Pancreas (tissue), 10 donors: ENCODE measurements at places on chromosomes 2 and 18. TPM values are rescaled to one million over a fixed set of nuclear protein-coding genes. Genes with fewer than 3 reads are reported as not detected.

LRPPRC gene
- 38.3 TPM for total RNA-seq

PRADC1 gene
- 15.1 TPM for total RNA-seq

LRP2 gene
- not detected for total RNA-seq

HRH4 gene
- not detected for total RNA-seq

MROH2A gene
- total RNA-seq, result not detected

GRCh38 chr18:44181951-44182747, 498.5 kb upstream of the SETBP1 start:
- no peak for DNase-seq

DNA sequence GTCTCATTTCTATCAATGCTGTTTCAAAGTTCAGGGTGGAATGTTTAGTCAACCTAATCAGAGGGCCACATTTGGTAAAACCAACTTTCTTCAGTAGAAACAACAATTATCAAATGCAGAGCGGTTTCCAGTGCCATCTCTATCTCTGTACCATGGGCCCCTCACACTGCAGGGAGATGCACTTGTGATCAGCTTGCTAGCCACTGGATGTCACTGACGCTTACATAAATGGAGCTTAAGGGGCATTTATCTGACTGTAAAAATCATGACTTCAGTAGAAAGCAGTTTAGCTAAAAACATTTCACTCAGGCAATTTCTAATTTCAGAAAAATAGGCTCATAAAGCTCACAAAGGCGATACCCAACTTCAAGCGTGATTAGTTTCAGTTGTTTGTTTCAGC, 678.0 kb downstream of the ZEB2 start:
- no peak for DNase-seq

DNA sequence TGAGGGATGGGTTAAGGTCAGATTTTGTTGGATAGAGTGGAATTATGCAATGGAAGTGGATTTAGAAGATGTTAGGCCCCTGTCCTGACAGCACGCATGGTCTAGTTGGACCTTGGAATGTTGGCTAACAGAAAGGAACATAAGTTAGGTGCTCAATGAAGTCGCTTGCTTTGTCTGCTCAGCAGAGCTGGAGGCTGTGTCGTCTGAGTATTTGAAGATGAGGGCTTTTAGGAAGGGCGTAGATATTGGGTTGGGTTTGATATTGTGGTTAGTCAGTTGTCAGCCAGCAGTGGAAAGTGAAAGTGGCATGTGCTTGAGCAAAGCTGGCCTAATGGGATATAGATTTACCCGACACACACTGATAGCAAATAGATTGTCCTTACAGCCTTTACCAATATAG, 239.3 kb downstream of the PRKCE start:
- no peak for DNase-seq

- no peak for DNase-seq
These were observed 75.7 kb downstream of the DOCK10 start for GRCh38 chr2:224966613-224967012.

- no peak for DNase-seq
These were observed 61.9 kb upstream of the RBMS1 start for GRCh38 chr2:160555420-160556071.

- DNase-seq, result no peak
These were observed 21.7 kb downstream of the COX7A2L start for GRCh38 chr2:42339191-42339912.

DNA sequence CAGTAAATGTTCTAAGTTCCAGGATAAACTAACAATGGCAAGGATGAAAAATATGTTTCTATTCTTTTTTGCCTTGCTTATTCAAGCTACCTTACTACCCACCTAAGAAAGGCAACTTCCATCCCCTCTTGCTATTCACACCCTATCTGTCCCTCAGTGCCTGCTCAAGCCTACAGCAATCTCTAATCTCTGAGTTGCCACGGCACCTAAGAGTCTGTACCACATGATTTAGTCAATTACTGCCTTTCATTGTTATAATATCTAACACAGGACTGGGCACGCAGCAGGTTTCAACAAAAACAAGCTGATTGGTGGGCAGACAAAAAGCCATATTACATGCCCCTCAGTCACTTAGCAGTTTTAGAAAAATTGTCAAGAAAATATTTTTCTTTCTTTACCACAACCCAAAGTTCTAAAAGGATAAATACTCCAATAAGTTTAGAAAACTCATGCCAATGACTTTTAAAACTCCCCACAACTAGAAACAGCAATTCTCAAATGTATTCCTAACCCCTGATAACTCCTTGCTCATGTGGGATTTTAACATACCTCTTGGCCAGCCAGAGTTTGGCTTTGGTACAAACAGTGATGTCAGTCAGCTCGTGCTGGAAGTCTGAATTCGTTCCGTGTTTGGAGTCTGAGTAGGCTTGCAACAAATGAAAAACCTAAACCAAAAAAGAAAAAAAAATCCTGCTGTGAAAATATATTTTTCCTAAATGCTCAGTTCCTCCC, 117.3 kb upstream of the ZFP36L2 start:
- DNase-seq, result peak; percentile 63

DNA sequence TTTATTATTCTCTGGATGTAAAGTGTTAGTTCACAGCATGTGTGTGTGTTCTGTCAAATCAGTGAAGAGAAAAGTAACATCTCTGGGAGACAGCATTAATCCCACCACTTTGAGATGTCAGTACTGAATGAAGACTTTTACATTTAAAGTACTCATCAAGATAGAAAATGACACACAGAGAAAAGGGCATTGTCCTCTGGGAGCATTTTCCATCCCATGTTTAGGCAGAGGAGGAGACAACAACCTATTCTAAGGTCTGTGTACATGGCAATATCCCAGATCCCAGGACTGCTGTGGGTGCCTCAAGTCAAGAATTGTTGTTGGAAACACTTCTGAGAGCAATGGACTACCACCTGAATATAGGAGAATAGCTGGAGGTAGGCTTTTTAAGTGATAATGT, 201.5 kb downstream of the PPP1R1C start:
- no peak for DNase-seq

GRCh38 chr2:99836690-99837605, 305.4 kb downstream of the AFF3 start:
- no peak for DNase-seq

GRCh38 chr2:29497375-29497774, 382.2 kb downstream of the CLIP4 start:
- DNase-seq, result no peak

GRCh38 chr2:210667711-210668110, 111.3 kb downstream of the CPS1 start:
- no peak for DNase-seq

- DNase-seq, result no peak
These were observed 17.9 kb downstream of the RAB12 start for GRCh38 chr18:8627107-8627472.

- no peak for DNase-seq
These were observed 80.9 kb downstream of the ASAP2 start for GRCh38 chr2:9287400-9288045.

DNA sequence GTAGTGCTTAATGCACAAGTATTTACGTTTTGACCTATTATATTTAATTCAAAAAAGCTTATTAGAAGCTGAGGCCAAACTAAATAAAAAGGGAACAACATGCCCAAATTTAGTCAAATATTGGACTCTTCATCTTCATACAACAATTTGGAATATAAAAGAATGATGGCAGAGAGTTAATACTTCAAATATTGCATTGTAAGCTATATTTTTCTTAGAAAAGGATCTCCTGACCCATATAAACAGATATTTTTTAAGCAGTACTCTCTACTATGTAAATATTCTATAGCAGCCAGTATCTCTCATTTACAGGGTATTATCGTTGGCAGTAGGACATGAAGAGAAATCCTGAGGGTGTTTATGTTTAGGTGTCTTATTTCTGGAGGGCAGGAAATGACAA, 531.2 kb downstream of the NYAP2 start:
- DNase-seq, result no peak

GRCh38 chr2:38948995-38949394, 59.3 kb downstream of the ARHGEF33 start:
- DNase-seq, result no peak

- DNase-seq, result no peak
These were observed 5.5 kb downstream of the SALL3 start for GRCh38 chr18:78984941-78985784.

DNA sequence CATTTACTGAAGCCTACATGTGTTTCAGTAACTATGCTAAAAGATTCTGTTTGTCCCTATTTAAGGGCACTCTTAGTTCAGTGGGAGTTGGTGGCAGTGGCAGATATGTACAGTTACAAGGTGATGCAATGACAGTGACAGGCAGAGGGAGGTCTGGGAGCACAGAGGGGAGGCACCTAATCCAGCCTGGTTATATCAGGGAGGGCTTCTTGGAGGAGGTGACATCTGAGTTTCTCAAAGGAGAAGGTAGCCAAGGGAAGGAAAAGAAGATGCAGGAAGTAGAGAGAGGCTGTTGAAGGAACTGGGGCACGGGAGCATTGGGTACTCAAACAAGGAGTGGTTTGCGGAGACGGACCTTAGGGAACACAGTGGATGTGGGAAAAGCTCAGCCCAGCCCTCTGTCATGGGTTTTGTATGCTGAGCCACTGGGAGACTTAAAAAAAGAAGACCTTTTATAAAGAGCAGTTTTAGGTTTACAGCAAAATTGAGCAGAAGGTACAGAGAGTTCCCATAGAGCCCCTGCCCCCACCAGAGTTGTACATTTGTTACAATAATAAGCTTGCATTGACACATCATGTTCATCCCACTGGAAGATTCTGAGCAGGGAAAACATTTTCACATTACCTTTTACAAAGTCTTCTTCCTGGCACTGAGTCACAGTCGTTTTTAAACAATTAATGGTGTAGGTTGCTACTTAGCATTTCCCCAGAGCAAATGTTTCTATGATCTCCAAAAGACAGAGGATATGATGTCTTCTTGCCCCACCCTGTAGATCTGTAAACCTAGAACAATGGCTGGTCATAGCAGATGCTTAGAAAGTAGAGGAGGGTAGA, 83.0 kb upstream of the TAF1B start:
- DNase-seq, result no peak

DNA sequence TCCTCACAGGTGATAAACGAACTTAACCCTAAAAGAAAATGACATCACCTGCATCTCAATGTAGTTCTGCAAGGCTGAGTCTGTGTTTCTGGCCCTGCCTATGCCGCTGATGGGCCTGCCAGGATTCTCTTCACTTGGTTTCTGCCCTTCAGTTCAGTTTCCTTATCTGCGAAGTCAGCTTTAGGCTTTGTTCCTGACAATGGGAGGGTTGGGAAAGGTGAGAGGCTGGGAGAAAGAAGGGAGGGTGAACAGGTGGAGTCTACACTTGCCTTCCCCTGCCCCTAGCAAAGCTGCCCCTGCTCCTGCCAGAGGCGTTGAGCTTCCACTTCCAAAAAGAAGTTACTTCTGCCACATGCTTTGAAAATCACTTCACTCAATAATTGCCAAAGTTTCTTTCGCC, 124.0 kb upstream of the APCDD1 start:
- DNase-seq, result no peak

GRCh38 chr18:64712035-64712434, 563.1 kb upstream of the LINC00305 start:
- DNase-seq, result no peak

DNA sequence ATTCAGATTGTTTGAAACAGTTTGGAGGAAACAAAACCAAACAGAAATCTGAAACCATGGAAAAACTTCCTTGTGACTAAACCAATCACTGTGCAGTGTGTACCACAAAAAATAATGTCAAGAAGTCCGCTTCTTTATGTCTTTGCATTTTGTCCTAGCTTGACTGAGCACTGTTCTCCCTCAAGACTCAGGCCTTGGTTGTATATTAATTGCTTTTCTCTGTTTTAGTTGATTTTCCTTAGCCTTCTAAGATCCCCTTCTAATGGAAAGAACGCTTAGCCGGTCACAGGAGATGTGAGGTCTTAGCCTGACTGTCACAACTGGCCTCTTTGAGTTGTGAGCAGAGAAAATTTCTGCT, 56.6 kb downstream of the LCLAT1 start:
- DNase-seq, result no peak
